Heart right ventricle (tissue), 16 donors: ENCODE measurements at places on chromosomes 6 and 20. TPM values are rescaled to one million over a fixed set of nuclear protein-coding genes. Genes with fewer than 3 reads are reported as not detected.

Gene LGSN
- not detected for polyA plus RNA-seq

Gene SRSF12
- polyA plus RNA-seq: 0.32 TPM

Gene TRIM38
- polyA plus RNA-seq: 1.3 TPM

Gene OPRM1
- polyA plus RNA-seq: not detected

Gene RBM39
- polyA plus RNA-seq: 98.8 TPM

Gene RSPH3
- 2.8 TPM for polyA plus RNA-seq

GRCh38 chr20:1734269-1734858, 76.8 kb upstream of the SIRPG start:
- DNase-seq: no peak

DNA sequence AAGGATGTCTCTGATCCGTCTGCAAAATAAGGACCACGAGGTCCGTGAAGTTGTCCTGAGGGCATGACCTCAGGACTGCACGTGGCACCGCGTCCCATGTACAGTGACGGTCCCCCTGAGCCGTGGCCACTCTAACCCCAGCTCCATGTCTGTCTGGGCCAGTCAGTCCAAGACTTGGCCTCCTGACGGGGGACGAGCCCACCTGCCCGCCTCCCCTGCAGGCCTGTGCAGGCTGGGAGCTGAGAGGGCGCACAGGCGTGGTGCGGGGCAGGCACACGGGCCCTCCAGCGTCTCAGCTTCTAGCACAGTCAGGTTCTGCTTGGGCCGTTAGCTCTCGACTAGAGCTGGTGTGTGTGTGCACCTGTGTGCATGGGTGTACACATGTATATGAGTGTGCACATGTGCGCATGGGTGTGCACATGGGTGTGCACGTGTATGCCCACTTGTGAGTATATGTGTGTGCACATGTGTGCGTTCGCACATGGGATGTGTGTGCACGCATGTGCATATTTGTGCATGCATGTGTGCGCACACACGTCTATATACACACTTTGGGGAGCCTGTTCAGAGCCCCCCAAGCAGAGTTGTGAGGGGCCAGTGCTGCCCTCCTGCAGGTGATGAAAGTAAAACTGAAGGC, 307.0 kb downstream of the TAF4 start:
- DNase-seq: no peak

GRCh38 chr6:31063906-31064435, 48.4 kb downstream of the C6orf15 start:
- DNase-seq: no peak
